Breast epithelium (tissue), 4 donors: ENCODE measurements at places on chromosomes 13 and 19. TPM values are rescaled to one million over a fixed set of nuclear protein-coding genes. Genes with fewer than 3 reads are reported as not detected.

ZNF230 gene
- 3.0 TPM for total RNA-seq

ZSCAN1 gene
- total RNA-seq: 1.3 TPM

R3HDM4 gene
- 41.0 TPM for total RNA-seq

LINGO3 gene
- total RNA-seq: not detected

KCTD12 gene
- 117 TPM for total RNA-seq
